ENCODE measurements at places on chromosomes 6 and 20.
A peak's percentile ranks its signal among the peaks of the same experiment; 100 is the strongest.

DNA sequence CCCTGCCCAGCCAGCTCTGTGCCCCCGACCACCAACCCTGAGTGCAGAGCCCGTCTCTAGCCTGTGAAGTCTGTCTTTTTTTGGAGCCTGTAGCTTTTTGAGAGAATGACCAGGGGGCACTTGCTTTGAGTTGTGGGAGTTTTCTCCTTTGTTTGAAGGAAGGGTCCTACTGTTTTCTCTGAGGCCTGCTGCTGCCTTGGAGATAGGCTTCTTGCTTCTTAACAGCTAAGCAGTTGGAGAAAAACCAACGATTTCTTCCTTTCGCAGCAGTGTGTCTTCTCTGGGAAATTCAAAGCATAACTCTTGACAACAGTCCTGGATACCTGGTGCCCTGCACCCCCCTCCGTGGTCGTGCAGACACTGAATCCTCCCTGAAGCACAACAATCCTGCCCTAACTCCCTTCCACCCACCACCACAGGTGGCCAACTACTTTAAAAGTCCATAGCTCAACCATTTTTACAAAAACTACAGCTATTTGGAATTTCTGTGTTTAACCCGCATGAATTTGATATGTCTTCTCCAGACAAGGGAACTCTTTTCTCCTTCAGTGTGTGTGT is 61.0 kb downstream of the FAM50B start:
- no peak for DNase-seq

DNA sequence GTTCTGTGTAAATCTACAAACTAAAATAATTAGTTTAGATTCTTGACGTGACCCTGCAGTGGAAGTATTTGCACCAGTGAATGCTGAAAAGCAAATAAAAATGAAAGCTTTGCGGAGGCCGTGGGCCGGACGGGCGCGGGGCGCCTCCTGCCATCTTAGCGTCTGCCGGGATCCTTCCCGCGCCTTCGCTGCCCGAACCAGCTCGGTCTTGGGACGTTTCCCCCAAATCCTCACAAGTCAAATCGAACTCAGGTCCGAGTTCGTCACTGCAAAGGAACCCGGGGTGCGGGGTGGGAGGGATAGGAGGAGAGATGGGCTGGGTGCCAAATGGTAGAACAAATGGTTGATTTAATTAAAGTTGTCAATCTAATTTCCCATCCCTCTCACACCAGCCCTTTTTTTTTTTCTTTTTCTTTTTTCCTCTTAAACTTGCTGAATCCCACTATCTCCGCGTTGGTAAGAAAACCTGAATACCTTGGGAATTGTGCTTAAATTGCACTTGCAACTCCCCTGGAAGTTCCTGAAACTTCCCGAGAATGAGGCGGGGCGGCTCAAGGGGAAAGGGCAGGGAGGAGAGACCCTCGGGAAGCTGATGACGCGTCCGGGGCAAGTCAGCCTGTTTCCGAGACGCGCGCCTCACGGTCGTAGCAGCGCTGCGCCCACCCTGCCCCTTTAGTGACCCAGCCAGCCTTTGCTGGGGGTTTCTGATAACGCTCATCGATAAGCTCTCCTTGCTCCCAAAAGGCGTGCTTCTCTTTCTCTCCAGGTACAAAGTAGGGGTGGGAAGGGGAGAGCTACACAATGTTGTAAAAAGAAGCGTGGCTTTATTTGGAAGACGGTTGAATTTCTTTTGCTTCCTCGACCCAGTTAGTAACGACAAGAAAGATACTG is 1.8 kb downstream of the GJA1 start:
- peak; percentile 68 for DNase-seq

DNA sequence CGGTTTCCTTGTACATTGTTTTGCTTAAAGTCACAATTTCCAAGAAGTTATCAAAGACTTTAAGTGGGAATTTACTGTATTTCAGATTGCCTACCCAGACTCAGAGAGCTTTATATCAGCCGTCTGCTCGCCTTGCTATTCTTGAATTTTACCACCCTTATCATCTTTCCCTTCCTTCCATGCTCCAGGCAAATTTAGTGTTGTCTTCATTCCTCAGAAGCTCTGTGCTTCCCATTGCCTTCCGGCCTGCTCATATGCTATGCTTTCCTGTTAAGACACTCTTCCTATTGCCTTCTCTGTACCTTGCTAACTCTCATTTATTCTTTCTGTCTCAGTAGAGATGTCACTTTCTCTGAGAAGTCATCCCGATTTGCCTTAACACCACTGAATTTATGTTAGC is 52.1 kb downstream of the CD2AP start:
- no peak for DNase-seq

GRCh38 chr6:5851261-5851757 is 155.4 kb downstream of the NRN1 start:
- DNase-seq, result peak; percentile 51

DNA sequence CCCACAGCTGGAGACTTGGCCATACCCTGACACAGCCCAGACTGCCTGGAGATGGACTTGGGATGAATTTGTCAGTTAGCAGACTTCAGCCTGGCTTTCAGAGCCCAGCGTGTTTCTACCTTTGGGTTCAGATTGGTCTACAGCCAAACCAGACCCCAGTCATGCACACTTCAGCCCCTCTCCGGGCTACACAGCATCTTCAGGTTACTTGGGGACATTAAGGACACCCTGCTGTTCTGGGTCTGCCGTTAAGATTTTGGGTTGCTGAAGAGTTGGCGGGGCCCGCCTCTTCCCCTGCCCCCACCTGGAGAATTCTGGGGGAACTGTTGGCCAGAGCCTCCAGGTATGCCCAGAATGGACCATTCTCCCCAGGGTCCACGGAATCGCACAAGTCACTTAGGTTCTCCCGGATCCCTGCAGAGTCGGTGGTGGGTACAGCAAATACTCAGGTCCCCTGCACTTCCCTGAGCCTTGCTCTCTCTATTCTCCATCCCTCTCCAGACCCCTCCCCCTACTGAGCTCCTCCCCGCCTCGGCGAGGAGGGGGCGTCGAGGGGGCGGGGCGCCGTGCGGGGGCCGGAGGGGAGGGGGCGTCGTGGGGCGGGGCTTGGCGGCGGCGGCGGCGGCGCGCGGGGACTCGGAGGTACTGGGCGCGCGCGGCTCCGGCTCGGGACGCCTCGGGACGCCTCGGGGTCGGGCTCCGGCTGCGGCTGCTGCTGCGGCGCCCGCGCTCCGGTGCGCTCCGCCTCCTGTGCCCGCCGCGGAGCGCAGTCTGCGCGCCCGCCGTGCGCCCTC is at the start of gene PTK7:
PTK7 (plus strand) TSS at position 645 of the 794 bp plus-strand sequence. CDS start 175 bp downstream, outside the sequence.
- peak; percentile 82 for DNase-seq

DNA sequence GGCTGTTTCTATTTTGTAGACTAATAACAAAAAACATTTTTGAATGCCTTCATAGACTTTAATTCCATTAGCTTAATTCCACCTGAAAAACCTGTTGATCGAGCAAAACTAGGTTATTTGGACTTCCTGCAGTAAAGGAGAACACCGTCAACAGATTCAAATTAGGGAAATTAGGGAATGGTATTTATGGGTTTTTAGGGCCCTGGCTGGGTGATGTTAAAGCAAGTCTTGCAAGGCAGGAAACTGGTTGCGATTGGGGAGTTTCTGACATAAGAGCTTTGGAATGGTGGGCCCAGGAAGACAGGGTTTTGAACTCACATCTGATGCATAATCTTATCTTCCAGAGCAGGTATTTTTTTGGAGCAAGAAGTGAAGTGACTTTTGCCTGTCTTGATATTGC is 40.1 kb upstream of the TFAP2C start:
- DNase-seq, result no peak

DNA sequence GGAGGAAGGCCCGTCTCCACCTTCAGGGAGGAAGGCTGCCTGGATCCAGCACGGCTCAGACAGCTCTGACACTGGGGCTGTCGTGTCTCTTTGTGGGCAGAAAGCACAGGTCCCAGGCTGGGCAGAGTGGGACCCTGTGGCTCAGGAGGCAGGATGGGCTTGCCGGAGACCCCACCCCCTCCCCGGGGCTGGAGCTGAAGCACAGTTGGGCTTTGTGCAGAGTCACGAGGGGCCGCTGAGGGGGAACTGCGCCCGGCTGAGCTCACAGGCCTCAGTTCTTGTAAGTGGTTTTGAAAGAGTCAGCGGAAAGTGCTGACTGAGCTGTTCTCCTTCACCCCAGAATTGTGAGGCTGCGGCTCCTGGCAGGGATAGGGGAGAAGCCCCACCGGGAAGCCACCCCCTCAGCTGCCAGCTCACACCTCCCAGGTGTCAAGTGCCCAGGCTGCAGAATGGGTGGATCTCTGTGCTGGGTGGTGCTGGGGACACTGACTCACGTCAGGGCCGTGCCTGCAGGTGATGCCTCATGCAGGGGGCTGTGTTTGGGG is 145.5 kb upstream of the RNF24 start:
- DNase-seq, result peak; percentile 64

GRCh38 chr20:43800186-43800585 is 73.4 kb upstream of the GTSF1L start:
- DNase-seq, result no peak

DNA sequence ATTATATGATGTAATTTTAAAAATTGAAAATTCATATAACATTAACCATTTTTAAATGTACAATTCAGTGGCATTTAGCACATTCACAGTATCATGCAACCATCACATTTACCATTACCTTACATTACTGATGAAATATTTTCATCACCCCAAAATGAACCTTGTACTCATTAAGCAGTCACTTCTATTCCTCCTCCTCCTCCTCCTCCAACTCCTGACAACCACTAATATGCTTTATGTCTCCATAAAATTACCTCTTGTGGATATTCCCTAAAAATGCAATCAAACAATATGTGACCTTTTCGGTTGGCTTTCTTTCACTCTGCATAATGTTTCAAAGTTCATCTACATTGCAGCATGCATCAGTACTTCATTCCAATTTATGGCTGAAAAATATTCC is 45.2 kb downstream of the ZHX3 start:
- no peak for DNase-seq

- peak; percentile 46 for DNase-seq
These were observed 372.6 kb downstream of the UTRN start for GRCh38 chr6:144657691-144658090.

Measured in fibroblast of skin of right quadriceps (primary cell).